CD4-positive, alpha-beta T cell treated with Interleukin-10 for 1 hour (primary cell): ENCODE measurements at places on chromosomes 13 and 19.
A peak's percentile ranks its signal among the peaks of the same experiment; 100 is the strongest.

GRCh38 chr13:76635232-76636230 lies 250.7 kb downstream of the KCTD12 start:
- DNase-seq: no peak

DNA sequence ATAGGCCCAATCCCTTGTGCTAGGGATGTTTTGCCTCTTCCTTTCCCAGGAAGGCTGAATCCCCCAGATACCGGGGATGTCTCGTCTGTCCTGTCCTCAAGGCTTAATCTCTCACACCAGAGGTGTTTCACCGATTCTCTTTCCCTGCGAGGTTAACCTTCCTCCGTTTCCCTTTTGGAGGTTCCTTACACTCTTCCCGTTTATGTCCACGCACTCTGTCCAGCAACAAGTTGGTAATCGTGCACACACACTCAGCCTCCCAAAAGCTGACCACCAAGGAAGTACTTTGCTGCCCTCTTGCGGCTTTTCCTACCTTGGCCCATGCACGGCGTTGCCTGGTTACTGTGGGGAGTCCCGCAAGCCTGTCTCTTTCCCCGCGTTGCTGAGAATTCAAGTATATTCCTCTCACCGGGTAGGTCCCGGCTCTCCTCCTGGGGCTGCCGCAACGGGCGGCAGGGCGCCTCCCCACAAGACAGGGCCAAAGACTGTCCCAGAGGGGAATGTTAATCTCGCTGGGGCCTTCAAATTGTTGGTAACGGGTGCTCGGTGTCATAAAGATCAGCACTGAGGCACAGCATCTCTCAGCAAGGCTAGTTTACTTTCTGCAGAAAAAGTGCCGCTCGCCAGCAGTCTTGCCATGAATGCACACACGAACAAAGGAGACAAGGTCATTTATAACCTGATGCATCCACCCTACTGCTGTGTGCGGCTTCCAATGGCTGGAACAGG lies 36.7 kb upstream of the CD177 start:
- DNase-seq: no peak

DNA sequence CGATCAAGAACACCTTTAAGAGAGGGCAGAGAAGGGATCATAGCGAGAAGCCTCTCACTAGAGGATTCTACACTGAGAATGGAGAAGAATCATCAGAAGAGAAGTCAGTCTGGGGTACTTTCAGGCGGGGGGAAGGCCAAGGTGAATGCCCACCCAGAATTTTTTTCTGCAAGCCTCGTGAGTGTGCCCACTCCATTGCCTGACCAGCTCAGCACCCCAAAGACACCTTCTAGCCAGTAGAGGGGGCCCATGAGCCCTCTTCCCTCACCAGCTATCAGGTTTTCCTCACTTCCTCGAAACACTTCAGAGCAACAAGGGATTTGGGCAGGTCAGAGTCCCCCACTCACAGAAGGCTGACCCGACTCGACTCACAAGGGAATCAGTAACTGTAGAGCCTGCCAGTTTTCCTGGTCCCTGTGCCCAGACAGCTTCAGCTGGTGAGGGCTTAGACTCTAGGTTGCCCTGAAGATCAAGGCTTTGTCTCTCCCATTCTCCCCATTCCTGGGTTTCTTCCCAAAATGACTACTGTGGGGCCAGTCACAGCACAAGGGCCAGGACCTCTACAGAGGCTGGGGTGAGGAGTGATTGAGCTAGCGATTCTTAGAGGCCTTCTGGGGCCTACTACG lies 18.4 kb downstream of the NLRP13 start:
- no peak for DNase-seq

DNA sequence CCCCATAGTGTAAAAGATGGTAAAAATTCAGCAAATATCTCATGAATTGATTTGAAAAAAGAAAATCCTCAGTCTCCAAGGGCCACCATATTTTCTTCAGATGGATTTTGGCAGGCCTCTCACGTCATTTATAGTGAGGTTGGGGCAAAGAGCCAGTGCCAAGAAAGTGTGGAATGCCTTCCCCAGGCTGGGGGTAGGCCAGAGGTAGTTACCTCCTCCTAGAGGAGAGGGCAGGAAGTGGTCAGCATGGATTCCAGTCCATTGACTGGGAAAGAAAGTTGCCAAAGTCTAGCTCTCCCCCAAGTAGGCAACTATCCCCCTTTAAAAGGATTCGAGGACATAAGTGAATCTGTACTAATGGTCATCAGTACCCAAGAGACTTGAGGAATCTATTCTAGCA lies 68.4 kb upstream of the KCTD4 start:
- no peak for DNase-seq

GRCh38 chr19:46571495-46571894 lies 29.6 kb upstream of the CALM3 start:
- peak; percentile 17 for DNase-seq

DNA sequence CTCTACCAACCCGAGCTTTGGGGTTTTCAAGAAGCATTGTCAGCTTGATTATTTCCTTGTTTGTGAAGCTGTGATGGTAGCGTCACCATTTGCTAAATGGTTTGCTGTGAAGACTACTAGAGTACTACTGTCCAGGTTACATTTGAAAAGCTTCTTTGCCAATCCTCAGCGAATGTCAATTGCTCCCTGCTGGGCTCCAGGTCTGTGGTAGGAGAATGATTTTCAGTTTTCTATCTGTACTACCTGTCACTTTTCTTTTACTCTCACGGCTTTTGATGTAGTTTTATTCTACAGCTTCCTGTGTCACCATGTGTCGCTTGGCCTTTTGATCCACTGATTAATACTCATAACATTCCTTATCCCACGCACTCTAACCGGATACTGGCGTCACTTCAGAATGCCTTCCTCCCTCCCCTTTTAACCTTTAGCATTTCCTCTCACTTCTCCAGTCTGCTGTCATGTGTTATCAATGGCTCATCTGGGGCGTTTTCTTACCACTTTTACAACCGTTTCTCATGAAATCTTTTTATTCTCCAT lies 7.5 kb upstream of the GPR183 start:
- DNase-seq: peak; percentile 83

GRCh38 chr19:49589502-49589905 lies 1.5 kb upstream of the PRR12 start:
- DNase-seq: no peak

DNA sequence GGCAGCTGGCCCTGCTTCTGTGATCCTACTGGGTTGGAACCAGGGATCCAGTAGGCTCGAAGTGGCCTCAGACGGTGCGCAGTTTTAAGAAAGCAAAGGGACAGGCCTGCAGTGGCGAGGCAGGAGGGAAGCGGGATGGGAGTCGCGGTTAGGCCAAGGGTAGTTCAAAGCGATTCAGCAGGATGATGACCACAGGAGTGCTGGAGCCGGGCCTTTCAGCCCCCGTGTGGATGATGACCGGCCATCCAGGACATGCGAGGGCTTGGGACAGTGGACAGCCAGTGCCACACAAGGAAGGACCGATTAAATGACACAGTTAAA lies 854 bp downstream of the RNASEH2B start:
- DNase-seq: no peak

- DNase-seq: no peak
These were observed 92.3 kb downstream of the DOCK9 start for GRCh38 chr13:98885600-98885999.

- DNase-seq: no peak
These were observed 137.6 kb upstream of the SLC10A2 start for GRCh38 chr13:103203735-103204330.

- no peak for DNase-seq
These were observed 35.9 kb downstream of the EFNA2 start for GRCh38 chr19:1321539-1321938.

- DNase-seq: no peak
These were observed 615.0 kb downstream of the FGF9 start for GRCh38 chr13:22285867-22286266.

- no peak for DNase-seq
These were observed 94.6 kb upstream of the FARP1 start for GRCh38 chr13:98048265-98048664.

- no peak for DNase-seq
These were observed 525.1 kb downstream of the MYO16 start for GRCh38 chr13:109154546-109154945.

DNA sequence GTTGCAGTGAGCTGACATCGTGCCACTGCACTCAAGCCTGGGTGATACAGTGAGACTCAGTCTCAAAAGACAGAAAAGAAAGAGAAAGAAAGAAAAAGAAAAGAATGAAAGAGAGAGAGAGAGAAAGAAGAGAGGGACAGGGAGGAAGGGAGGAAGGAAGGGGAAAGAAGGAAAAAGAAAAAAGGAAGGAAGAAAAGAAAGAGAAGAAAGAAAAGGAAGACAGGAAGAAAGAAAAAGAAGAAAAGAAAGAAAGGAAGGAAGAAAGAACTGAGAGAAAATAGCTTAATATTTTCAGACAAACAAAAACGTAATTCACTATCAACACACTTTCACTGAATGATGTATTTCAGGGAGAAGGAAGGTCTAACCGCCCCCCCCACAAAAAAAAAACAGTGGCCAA lies 39.3 kb downstream of the ESD start:
- no peak for DNase-seq

DNA sequence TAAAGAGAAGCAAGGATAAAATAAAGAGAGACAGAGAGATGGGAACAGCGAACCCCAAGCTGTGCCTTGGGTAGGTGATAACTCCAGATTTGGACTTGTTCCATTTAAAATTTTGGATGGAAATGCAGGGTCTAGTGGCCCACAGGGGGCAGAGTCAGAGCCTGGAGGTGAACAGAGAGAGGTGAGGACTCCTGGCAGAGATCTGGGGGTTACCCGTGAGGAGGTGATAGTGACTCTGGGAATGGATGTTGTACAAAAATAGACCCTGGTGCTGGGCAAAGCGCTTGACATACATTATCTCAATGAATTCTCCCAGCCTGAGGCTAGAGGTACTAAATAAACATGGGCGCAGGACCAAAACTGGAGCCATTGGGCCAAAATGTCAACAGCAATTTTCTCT lies 14.3 kb upstream of the DHRS12 start:
- DNase-seq: no peak

DNA sequence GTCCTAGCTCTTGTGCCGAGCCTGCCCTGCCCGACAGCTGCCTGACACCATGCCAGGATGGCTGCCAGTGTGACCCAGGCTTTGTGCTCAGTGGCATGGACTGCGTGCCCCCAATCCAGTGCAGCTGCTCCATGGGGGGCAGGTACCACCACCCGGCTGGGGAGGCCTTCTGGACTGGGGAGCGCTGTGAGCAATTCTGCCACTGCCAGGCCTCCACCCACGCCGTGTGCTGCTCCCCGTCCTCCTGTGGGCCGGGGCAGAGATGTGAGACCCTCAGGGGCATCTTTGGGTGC lies 9.4 kb upstream of the FXYD3 start:
- DNase-seq: no peak

DNA sequence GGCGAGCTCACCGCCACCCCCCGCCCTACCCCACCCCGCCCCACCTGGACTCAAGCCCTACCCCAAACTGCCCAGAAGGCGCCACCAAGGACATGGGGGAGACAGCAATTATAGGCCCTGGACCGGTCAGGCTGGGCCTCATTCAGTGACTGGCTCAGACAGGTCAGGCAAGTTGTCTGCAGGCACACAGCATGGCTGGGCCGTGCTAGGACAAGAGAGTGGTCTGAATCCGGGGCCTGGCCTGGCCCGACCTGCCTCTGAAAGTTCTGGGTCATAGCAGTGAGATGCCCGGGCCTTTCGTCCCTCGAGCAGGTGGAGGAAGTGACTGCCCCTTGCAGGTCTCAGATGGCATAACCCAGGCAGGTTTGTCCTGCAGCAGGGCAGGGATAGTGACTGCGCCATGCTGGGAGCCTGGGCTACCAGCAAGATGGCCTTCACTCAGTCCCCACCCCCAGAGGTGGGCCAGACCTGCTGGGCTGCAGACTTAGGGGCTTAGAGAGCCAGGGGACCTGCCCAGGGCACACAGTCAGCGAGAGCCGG lies 21.0 kb downstream of the COMP start:
- no peak for DNase-seq

GRCh38 chr13:43489233-43489632 lies 297.5 kb downstream of the ENOX1 start:
- DNase-seq: no peak

DNA sequence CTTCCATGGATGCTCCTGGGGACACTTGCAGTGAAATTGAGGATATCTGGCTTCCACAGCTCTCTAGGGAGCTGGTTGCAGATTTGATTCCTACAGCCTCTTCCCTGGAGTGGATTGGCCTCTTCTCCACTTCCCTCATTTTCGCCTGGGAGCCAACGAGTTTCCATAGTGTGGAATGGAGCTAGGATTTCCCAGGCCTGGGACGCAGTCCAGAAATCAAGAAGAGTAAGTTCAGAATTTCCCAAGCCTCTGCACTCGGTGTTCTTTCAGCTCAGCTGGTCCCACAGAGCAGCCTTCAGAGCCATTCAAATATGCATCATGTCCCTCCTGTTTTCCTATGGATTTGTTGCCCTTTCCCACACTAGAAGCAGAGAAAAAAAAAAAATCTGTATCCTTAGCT lies 68.2 kb downstream of the RAP2A start:
- no peak for DNase-seq

DNA sequence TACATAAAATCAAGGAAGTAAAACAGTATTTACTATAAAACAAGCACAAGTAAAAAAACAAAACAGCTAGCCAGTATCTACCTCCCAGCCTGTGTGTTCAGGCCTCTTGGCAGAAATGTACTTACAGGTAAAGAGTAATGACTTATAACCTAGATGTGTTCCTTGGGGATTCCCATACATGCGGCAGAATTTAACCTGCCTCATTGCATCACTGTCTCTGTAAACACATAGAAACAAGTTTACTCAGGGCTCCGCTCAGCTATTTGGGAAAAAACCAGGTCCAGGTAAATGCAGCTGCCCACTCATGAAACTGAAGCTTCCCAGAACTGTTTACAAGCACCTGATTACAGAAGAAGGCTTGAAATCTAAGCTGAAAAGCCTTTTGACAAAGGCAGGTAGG lies 50.7 kb upstream of the SERP2 start:
- DNase-seq: no peak

GRCh38 chr19:51131780-51132680 lies 7.3 kb downstream of the SIGLEC9 start:
- peak; percentile 48 for DNase-seq

DNA sequence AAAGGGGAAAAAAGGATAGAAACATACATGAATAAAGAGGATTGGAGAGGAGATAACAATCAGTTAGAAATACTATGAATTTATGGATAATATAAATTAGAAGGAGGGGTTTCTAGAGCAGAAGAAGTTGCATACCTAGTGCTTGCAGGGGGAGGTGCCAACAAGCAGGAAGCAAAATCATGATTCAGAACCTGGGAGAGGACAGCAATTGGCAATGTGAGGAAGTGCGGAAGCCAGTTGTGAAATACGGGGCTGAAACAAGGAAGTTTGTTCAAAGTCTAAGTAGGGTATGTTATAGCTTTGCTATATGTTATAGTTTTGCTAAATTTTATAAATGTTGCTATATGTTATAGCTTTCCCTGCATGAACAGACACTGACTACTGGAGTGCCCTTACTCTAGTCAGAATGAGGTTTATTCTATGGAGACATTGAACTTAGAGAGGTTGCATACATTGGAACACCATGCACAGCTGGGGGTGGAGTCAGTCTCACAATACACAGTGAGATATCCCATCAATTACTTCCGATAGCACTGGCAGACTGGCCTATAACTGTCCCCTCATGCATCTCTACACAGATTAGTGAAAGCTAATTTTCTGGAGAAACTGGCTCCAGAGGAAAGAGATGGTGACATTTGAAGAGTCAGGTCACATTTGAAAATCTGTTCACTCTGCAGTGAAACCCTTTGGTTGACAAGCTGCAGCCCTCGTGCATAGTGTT lies 92.1 kb downstream of the GPC6 start:
- DNase-seq: no peak

- peak; percentile 80 for DNase-seq
These were observed 44.0 kb downstream of the ZNF823 start for GRCh38 chr19:11694533-11695439.

- DNase-seq: no peak
These were observed 16.4 kb upstream of the UPF3A start for GRCh38 chr13:114264886-114265611.
